Pulmonary artery endothelial cell (primary cell): ENCODE measurements at places on chromosomes 2 and 18. TPM values are rescaled to one million over a fixed set of nuclear protein-coding genes. Genes with fewer than 3 reads are reported as not detected.

The HSBP1L1 gene
- 1.4 and 1.7 TPM in 2 replicates for total RNA-seq

The DCAF17 gene
- total RNA-seq = 15.6 and 18.5 TPM in 2 replicates

The PIEZO2 gene
- total RNA-seq = 15.2 and 63.7 TPM in 2 replicates

The COMMD1 gene
- total RNA-seq = 41.4 and 42.3 TPM in 2 replicates

The GPR39 gene
- total RNA-seq = 0.04 TPM in 1 of 2 replicates, not detected in the other

The ZNF804A gene
- not detected in 2 replicates for total RNA-seq

The SALL3 gene
- total RNA-seq = 0.20 and 1.1 TPM in 2 replicates

The UGT1A3 gene
- total RNA-seq = not detected in 2 replicates

The CIDEA gene
- total RNA-seq = 0.20 TPM in 1 of 2 replicates, not detected in the other

The DIPK1C gene
- not detected in 2 replicates for total RNA-seq

DNA sequence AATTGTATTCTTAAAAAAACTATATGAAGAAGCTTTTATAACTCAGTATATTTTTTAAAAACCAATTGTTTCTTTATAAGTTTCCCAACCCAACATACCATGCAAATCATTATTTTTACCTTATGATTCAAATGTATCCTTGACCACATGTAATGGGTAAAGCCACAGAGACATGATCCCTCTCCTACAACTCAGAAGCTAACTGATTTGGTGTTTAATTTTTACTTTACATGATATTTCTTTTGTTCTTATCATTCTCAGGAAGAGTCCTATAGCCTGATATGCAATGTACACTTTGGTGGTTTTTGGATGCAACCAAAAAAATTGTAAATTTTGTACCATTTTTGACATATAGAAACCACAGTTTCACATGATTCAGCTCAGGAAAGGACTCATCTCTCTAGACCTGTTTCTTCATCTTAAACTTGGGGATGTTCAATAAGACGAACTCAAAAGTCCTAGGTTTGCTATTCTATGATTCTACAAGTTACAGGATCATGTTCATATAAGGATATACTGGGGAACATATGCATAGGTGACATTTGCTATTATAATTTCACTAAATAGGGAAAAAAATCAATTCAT is 85.2 kb upstream of the RBBP8 start:
- no peak for DNase-seq

DNA sequence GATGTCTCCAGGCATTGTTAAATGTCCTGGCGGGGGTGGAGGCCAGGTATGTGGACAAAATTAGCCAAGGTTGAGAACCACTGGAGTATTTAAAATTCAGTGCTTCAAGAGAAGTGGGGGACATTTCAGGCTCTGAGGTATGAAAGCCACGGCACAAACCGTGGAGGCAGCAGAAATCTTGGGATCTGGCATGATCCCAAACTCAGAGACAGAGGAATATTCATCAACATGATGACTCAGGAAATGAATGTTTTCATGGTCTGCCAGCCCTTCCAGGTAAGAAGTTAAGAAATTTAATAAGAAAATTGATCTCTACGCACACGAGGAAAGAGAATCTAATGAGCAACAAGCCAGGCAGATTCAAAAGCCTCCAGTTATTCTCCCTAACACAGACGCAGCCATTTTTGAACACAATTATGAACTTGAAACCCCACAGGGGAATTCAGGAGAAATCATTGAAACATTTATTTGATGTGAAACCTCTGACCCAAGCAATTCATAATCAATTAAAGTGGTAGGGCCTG is 11.3 kb upstream of the GRP start:
- DNase-seq = no peak

DNA sequence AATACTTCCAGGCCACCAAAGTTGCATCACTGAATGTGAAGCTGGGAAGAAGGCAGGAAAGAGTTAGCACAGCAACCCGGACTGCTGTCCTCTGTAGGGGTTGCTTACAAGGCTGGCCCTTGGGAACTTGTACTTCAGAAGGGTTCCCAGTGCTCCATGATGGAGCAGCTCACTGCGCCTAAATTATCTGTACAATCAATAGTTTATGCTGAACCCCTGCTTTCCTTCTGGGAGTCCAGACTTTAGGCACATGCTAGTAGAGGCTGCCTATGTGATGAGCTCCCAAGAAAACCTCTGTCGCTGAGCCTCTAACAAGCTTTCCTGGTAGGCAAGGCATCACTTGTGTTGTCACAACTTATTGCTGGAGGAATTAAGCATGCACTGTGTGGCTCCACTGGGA is 34.3 kb downstream of the XDH start:
- DNase-seq = no peak

GRCh38 chr2:225104321-225104720 is 62.1 kb upstream of the DOCK10 start:
- no peak for DNase-seq

DNA sequence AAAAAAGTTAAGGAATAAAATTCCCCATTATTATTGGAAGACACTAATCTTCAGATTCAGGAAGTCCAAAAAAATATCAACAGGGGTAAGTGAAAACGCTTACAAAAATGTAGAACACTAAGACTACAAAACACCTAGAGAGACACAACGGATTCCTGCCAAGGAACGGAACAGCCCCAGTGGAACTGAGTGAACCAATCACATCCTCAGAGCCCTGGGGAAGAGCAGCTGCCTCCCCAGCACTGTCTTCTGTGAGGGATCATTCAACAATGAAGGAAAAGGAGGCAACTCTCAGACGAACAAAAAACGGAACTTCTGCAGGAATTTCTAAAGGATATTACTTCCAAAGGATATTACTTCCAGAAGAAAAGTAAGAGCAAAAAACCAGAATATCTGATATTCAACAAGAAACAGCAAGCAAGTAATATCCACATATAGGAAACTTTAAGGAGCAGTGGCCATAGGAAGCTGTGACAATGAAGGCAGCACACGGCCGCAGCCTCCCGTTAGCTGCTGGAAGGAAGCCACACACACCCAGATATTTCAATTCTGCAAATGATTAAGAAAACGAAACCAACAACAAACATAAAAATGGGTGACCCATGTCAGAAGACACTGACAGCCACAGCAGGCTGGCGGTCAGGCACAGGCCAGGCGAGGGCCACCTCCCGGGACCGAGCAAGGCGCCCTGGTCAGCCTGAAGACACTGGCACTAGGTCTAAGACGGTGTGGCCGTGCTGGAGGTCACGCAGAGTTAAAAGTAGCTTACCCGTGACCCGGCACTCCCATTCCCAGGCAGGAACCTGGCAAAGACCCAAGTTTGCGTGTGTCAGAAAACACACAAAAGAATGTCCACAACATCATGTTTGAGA is 81.8 kb downstream of the HDAC4 start:
- DNase-seq = no peak

DNA sequence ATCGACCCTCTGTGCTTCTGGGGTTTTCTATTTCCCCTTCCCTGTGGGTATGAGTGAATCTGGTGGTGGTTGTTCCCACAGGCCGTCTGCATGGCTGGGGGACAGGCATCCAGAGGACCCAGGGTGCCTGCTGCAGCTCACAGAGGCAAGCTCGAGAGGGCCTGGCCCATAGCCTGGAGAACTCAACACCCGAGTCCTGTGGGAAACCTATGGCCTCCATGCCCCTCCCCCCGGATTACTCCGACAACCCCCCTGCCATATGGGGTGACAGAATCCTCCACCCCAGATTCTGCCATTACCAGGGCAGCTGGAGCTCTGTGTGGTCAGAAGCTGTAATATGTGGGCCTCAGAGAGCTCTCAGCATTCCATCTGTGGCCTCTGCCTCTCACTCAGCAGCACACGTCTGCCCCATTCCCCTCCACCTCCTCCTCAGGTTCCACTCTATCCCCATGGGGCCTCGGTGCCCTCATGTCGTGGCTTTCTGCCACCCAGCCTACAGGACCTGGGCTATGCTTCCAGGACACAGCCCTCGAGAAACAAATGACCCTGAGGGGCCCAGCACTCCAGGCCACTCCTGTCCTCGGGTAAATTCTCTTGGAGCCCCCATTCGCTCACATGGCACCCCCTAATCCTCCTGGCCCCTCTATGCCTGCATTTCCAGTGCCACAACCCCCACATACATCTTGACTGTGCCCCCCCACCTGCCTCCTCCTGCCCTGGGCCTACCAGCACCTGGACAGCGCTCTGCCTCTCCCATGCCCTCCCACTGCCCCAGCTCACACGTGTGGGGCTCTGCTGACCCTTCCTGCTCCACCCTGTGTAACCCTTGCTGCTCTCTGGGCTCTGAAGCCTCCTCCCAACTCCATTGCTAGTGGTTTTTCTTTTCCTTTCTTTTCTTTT is 3.6 kb downstream of the MZT2A start:
- DNase-seq = no peak

DNA sequence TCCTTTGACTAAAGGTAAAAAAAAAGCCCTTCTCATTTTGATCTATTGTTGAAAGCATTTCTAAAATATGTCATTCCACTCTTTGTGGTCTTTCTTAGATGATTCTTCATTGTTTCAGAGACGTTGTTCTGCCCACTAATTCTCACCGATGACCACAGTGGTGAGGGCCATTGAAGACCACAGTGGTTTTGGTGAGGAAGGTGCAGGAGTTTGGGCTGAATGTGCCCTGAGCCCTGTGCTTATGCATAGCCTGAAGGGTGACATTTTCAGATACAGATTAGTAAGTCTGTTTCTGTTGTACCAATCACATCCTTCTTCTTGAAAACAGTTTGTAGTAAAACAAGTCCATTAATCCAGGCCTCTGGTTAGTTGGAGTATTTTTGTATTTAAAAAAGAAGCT is 251.3 kb upstream of the ATP5MC3 start:
- DNase-seq = no peak

- DNase-seq = no peak
Measured at GRCh38 chr2:126935774-126936173, 37.1 kb downstream of the TEX51 start.

GRCh38 chr2:40169430-40169829 is 282.5 kb downstream of the SLC8A1 start:
- no peak for DNase-seq

DNA sequence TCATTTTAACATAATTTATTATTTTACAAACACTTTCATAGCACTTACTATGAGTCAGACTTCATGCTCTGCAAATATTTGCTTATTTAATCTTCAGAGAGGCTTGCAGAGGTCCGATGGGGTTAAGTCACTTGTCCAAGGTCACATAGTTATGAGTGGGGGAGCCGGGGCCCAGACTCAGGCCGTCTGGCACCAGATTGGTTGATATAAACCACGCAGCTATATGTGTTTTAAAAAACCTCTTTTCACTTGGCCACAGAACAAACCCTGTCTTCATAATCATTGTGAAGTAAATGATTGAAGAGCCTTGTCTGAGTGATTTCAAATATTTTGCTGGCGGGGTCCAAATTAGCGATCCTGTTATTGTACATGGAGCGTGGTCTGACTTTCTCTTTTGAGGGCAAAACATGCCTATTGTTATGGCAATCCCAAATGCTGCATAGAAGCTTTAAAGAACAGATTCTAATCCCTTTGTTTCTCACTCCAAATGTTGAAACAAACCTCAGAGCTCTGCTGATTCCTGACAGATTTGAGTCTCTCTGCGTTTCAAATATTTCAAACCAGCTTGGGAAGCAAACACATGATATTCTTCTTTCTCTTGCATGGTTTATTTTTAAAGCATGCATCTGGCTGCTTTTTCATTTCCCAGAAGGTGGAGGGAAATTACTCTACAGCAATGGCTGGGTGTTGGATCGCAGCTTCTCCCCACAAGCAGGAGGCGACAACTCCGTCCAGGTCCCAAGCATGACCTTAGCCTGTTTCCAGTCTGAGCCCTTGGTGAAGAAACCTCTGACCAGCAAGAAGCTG is 142.4 kb downstream of the DDX1 start:
- DNase-seq = no peak

- no peak for DNase-seq
Measured at GRCh38 chr2:133158442-133158841, 409.8 kb downstream of the NCKAP5 start.

DNA sequence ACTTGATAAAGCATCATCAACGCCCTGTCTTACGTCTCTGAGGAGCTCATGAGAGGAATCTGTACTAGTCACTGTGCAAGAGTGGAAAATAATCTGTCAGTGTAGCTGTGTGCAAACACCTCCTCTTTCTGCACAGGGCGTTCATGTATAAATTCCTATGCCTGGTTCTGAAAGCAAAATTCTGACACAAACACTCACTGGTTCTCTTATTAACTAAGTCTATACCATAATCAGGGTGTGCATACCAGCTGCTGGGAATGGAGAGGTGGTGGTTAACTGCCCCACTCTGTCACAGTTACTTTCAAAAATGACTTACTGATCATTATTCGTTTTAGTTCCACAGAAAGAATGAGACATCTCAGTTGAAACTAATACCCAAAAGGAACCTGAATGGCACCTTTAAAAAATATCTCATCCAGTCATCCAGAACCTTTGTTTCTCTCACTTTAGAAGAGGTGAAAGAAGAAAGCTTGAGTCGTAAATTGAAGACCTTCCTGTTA is 35.7 kb downstream of the STK39 start:
- DNase-seq = no peak

DNA sequence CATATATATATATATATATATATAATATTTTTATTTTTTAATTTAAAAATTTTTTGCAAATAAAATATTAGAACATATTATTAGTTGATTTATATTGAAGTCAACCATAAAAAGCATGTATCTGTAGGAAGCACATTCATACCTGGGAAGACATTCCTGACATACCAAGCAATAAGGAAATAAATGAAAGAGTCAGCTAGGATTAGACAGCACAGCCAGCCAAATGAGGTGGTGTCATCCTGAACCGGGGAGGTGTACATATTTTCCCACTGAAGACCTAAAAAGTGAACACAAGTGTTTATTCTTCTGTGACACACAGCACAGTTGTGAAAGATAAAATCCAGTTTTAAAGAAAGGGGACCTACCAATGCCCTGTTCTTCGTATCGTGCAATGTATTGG is 149.2 kb downstream of the ABCA12 start:
- DNase-seq = no peak

- DNase-seq = no peak
Measured at GRCh38 chr2:37506407-37507050, 162.1 kb downstream of the QPCT start.

DNA sequence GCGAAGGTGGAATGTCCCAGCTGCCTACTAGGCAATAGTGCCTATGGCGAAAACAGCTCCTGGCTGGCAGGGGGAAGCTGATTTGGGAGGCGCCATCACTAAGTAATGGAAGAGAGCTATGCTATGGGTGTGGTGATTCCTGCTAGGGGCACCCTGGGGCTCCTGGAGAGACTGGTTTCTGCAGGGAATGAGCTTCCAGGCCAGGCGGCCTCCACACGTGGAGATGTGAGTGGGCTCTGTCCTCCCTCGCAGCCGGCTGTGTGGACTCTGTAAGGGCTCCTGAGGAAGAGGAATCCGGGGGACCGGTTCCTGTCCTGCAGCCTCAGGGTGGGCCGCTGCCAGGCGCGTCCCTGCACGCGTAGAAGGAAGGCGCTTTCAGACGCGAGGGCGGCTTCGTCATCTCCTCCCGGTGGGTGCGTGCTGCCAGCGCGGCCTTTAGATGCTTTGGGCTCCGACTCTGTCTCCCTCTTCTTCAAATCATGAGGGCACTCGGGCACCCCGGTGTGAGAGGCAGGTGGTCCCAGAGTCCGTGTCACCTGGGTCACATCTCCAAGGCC is 55.5 kb upstream of the ANKRD62 start:
- DNase-seq = no peak
